ENCODE measurements at places on chromosomes 12 and 14.

GRCh38 chr14:89225607-89226006 is 191.4 kb downstream of the FOXN3 start:
- DNase-seq = no peak

- DNase-seq = no peak
Observed at GRCh38 chr12:77401064-77401769, 335.8 kb upstream of the E2F7 start.

GRCh38 chr14:71733210-71733883 is 198.9 kb upstream of the RGS6 start:
- no peak for DNase-seq

- DNase-seq = no peak
Observed at GRCh38 chr12:24754690-24755638, 193.9 kb downstream of the BCAT1 start.

GRCh38 chr14:54435500-54435981 is 5.6 kb downstream of the CNIH1 start:
- no peak for DNase-seq

- DNase-seq = no peak
Observed at GRCh38 chr14:51805541-51805940, 54.9 kb upstream of the GNG2 start.

- DNase-seq = no peak
Observed at GRCh38 chr14:89164168-89165073, 252.6 kb downstream of the FOXN3 start.

- no peak for DNase-seq
Observed at GRCh38 chr12:44565163-44565562, 311.0 kb downstream of the NELL2 start.

DNA sequence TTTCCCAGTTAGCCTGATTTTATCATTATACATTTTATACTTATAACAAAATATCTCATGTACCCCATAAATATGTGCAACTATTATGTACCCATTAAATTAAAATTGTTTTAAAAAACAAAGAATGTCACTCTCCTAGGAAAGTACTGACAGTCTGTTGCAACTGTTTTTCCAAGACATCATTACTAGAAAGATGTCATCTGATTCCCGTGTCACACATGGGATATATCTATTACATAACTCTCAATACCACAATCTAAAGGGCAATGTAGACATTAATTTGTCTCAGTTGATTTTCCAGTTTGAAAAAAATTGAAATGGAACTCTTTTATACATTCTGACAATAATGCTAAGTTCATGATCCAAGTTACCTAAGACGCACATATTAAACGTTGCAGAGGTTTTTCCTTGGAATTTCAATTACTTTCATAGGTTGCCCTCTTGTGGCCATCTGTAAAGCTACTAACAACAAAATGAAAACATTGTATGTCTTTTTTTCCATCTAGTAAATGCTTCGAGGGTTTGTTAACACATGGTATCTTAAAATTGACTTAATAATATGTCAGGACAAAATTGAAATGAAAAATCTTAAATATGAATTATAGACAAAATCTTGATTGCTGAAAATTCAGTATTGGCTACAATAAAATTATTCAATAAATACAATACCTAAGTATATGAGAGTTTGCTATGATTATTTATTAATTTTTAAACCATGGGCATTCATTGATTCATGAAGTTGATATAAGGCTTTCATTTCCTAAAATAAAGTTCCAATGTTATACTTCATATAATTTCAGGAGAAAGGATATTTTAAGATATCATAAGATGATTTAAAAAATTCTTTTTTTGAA is 131.6 kb downstream of the PPFIA2 start:
- DNase-seq = peak; percentile 43

DNA sequence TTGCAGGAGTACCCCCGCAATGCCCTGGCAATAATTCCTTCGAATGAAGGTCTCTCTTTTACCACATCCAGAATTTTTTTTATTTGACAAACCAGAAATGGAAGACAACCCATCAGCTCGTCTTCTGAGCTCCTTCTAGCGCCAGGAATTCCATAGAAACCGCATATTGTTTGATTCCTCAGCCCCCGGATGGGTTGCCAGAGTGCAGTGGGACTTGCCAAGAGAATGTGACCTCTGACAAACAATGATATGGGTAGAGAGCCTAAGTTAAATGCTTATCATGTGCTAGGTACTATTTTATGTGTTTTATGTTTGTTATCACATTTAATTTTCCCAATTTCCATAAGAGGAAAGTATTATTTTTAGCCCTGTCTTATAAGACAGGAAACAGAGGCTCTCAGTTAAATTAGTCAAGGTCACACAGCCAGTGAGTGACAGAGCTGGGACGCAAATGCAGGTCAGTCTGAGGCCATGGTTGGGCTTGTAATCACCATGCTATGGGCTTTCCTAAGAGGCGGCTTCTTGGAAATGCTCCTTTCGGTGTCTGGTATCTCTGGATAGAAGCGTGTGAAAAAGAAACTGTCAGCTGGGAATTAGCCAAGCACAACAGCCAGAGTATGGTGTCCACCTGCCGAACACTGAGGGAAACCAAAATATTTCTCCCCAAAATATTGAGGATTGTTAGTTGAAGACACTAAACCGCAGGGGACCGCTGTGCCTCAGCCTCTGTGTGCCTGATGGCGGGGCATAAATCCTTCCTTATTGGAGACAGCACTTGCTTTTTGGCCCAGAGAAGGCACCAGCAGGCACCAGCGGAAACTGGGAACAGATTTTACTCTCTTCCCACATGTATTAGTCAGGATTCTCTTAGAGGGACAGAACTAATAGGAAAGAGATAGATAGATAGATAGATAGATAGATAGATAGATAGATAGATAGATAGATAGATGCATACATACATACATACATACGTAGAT is 29.4 kb upstream of the ETFBKMT start:
- no peak for DNase-seq

DNA sequence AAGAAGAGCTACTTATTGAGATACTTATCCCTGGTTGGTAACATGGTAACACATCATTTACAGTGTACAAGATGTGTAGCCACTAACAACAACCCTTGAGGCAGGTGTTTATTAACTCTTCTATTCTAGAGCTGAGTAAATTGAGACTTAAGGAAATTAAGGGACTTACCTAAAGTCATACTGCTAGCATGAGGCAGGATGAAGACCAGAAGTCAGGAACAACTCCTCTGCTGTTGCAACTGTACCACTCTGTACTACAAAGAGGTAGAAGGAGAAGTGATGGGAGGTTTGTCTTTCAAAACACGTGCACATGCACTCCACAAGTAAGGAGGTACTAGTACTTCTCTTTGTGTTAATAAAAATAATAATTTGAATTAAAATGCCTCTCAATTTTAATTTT is 79.9 kb downstream of the LLPH start:
- no peak for DNase-seq

DNA sequence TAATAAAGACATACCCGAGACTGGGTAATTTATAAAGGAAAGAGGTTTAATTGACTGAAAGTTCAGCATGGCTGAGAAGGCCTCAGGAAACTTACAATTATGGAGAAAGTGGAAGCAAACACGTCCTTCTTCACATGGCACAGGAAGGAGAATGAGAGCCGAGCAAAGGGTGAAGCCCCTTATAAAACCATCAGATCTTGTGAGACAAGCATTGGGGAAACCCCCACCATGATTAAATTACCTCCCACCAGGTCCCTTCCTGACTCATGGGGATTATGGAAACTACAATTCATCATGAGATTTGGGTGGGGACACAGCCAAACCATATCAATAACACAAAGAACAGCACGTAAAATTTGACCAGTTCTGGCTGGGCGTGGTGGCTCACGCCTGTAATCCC is 85.6 kb upstream of the ATF7IP start:
- no peak for DNase-seq

- no peak for DNase-seq
Observed at GRCh38 chr14:50775357-50775756, 55.6 kb downstream of the NIN start.

DNA sequence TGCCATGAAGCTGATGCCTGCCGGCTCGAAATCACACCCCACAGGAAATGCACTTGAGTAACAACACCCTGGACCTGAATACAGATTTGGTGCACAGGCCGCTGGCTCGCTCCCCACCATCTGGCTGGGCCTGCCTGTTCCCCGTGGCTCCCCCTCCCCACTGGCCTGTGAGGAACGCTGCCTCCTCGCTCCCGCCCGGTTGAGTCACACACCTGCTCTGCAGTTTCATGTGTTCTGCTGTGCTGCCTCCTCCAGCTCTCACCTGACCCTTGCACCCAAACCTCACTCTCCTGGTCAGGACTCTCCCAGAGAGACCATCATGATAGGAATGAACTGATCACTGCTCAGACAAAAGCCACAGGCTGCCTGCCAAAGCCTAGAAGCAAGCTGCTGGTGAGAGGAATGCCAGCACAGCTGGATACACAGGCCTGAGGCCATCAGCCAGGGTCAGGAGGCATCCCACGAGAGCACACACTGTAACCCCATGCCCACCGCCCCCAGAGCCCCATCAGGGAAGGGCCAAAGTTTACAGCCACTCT is 3.8 kb upstream of the SIVA1 start:
- DNase-seq = no peak

GRCh38 chr14:64695071-64695470 is 9.2 kb upstream of the PLEKHG3 start:
- no peak for DNase-seq

GRCh38 chr12:23039834-23040233 is 414.9 kb downstream of the ETNK1 start:
- DNase-seq = no peak

DNA sequence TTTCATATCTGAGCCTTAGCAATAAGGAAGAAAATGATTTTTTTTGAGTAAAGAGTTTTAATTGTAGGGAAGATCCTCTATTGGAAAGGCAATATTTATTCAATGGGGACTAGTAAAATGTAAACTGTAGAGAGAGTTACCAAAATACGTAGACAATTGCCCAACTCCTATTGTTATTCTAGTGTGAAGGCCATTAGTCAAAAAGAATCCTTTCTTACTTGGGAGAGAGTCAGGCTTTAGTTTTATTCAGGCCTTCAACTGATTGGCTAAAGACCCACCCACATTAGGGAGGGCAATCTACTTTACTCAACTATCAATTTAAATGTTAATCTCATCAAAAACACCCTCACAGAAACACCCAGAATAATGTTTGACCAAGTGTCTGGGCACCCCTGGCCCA is 485.8 kb upstream of the ATXN7L3B start:
- no peak for DNase-seq

DNA sequence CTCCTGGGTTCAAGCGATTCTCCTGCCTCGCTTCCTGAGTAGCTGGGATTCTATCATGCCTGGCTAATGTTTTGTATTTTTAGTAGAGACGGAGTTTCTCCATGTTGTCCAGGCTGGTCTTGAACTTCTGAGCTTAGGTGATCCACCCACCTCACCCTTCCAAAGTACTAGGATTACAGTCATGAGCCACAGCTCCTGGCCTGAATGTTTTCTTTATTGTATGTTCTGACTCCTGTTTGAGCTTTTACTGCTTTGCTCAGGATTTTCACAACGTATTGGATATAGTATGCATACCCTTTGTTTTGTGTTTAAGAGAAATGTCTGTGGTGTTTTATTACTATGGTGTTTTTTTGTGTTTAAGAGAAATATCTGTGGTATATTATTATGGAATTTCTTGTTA is 37.2 kb downstream of the ATF7IP start:
- no peak for DNase-seq

DNA sequence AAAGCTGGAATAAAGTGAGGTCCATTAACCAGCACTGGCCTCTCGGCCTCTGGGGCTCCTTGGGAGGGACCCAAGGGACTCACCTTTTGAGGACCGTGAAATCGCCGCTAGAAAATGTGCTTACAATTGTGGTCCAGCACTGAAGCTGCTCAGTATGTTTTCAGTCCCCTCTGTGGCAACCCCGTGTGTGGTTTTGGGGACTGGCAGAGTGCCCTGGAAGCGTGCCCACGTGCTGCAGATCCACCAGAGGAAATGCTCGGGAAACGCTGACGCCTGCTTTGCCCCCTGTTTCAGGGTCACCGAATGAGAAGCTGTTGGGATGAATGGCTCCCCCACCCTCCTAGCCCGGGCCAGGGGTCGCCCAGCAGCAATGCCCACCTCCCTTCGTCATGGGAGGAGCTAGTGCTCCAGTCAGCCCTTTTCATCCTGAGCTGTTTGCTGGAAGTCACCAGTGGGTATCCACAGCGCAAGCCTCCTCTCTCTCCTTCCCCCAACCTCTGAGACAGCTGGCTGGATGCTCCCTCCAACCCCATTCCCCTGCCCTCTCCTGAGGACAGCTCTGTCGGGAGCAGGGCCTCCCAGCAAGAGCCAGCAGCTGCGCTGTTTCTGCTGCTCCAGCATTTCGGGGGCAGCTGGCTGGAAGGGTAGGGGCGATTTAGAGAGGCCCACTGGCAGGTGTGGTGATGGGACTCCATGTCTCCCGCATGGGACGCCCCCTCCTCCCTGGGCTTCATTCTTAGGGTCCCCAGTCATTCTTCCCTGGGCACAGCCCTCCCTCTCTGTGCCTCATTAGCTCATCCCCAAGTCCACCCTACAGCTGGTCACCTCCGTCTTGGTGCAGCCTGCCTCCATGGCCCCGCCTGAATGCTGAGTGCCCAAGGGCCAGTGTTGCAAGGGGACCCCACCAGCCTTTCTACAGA is 33.2 kb upstream of the PPP1R13B start:
- peak; percentile 51 for DNase-seq

GRCh38 chr12:106655577-106655976 is 72.8 kb downstream of the RFX4 start:
- DNase-seq = no peak

- DNase-seq = no peak
Observed at GRCh38 chr12:22334410-22335100, at the start of gene ST8SIA1. Gene ST8SIA1 (minus strand): TSS chr12:22334707. CDS start chr12:22334232, 475 bp downstream.

GRCh38 chr12:32920506-32921085 is 24.0 kb upstream of the PKP2 start:
- DNase-seq = peak; percentile 18

GRCh38 chr12:98741556-98742265 is 96.6 kb downstream of the APAF1 start:
- DNase-seq = no peak

DNA sequence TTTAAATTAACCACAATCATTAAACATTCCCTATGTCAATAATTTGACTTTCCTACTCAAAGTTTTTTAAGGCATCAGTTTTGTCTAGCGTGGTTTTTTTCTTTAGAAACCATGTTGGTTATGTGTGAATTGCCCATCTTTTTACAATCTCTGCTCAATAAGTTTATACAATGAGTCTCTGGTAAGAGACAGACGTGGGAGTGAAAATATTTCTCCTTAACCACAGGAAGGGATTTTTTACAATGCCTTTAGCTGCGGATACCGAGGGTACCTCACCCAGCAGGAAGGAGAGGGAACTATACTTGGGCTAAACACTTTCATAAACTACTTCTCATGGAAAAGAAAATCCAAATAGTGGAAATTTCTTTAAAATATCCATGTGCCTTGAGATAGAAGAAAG is 191.4 kb upstream of the BCL2L14 start:
- no peak for DNase-seq

GRCh38 chr14:104152246-104152575 is 13.8 kb downstream of the KIF26A start:
- DNase-seq = no peak

DNA sequence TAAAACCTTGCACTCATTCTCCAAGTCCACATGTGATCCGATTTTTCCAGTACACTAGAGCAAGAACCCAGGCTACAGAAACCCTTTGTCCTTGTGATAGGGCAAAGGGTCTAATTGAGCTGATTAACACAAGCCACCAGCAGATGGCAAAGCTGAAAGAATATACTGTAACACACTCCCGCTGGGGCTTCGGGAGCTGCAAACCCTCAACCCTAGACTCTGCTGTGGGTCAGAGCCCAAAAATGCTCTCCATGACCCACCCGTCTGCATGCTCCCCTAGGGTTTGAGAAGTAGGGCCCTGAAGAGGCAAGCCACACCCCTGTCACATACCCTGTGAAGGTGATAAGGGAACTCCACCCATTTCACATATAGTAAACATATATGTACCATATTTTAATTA is 33.6 kb upstream of the PCNX1 start:
- peak; percentile 53 for DNase-seq

- DNase-seq = no peak
Observed at GRCh38 chr12:108029051-108029835, 99.8 kb upstream of the WSCD2 start.

All from KBM-7 (cell line).